ENCODE measurements at places on chromosomes 13 and 19.

- DNase-seq = peak; percentile 94
Measured at GRCh38 chr19:51702103-51702824, 9.1 kb downstream of the SPACA6 start.

DNA sequence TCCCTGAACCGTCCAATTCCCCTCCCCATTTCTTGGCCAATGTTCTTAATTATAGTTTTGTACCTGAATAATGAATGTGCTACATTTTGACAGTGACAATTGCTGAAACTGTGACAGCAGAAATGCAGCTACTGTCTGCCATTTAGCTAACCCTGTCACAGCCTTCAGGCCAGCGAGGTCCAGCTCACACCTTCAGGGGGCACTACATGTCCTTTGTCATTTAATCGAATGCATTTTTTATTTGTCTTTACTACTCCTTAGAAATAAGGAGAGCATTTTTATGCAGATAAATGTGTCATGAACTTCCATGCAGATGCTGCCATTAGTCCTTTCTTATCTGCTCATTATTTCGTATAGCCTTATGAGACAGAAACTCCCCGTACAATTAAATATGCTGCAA lies 159.9 kb downstream of the MZT1 start:
- DNase-seq = no peak

DNA sequence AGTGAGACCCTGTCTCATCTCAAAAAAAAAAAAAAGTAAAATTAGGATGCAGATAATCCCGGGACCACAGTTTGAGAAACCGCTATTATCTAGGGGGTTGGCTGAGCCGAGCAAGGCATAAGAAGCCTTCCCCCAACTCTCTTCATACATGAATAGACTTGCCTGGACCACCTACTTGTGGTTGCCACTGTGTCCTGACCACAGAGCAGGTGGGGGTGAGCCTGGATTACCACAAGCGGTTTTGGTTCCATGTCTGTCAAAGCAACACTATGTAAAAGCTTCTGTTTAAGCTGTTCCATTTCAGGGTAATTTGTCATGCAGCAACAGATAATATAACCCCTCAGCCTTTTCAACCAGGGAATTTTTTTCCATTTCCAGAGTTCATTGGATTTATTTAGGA lies 3.3 kb upstream of the NAPA start:
- DNase-seq = no peak

- no peak for DNase-seq
Measured at GRCh38 chr13:72585254-72585653, 142.2 kb downstream of the MZT1 start.

- DNase-seq = no peak
Measured at GRCh38 chr13:106096661-106097092, 438.8 kb downstream of the EFNB2 start.
